ENCODE measurements at places on chromosomes 5 and 9.
A peak's percentile ranks its signal among the peaks of the same experiment; 100 is the strongest.

GRCh38 chr5:169576181-169576598 is 7.4 kb upstream of the SPDL1 start:
- DNase-seq: no peak

GRCh38 chr5:98656125-98656795 is 117.2 kb upstream of the RGMB start:
- DNase-seq: no peak

DNA sequence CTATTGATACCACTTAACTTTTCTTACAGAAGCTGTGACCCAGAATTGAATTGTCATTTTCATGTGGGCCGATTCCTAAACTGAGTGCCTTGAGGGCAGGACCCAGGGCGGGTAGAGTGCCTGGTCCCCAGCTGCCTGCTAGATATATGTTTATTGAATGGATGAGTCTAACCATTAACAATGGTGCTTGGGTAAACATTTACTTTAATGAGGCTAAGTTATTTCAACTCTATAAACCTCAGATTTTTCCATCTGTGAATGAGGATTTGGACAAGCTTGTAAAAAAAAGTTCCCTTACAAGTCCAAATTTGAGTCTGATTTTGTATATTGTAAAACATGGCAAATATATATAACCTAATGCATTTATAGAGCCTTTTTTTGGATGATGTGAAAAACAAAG is 181.8 kb upstream of the ELL2 start:
- DNase-seq: no peak

GRCh38 chr5:142561029-142561428 is 124.9 kb downstream of the FGF1 start:
- no peak for DNase-seq

DNA sequence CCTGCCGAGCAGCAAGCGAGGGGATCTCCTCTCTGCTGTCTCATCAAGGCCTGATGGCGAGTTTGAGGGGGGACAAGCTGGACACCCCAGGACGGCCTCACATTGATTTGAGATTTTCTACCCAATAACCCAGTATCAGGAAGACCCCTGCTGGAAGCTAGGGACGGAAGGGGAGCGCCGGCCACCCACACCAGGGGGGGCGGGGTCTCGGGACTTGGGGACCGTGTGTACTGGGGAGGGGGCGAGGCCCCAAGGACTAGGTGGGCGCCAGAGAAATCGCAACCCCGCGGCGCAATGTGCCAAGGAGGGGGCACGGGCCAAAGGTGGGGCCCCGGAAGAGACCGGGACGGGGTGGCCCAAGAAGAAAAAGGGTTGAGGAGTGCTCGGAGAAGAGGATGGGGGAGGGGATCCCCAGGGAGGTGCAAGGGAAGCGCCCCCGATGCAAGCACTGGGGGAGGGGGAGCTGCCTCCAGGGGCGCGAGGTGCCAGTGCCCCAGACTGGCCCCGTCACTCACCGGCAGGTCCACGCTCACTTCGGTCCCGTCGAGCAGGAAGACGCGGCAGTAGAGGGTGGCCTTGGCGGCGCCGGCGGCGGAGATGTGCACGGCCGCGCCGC is 1.1 kb downstream of the EPB41L4B start:
- DNase-seq: peak; percentile 44

- peak; percentile 5 for DNase-seq
Observed at GRCh38 chr5:55308254-55308836, 556 bp downstream of the MTREX start.

- DNase-seq: no peak
Observed at GRCh38 chr5:123104607-123105006, 15.6 kb downstream of the PRDM6 start.

DNA sequence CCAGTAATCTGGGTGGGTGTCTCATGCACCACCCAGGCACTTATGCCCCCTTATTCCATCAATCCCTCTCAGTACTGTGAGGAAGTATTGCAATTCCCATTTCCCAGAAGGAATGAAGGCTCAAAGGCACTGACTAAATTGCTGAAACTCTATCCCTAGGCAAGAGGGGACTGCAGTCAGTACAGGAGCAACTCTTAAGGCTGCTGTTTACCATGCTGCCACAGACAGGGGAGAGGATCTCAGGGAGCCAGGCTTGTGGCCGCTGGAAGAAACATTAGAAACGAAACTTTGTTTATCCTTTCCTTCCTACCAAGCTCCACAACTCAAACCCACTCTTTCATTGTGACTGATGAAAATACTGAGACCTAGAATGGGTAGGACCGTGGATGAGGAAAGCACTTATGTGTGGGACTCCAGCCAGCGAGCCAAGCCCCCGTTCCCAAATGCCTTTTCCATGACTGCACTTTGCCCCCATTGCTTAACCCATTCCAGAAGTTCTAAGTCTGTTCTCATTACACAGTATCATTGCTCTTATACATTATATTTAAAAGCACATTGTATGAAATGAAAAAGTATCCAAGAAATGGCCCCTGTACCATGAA is 54.3 kb downstream of the TLE1 start:
- DNase-seq: no peak

DNA sequence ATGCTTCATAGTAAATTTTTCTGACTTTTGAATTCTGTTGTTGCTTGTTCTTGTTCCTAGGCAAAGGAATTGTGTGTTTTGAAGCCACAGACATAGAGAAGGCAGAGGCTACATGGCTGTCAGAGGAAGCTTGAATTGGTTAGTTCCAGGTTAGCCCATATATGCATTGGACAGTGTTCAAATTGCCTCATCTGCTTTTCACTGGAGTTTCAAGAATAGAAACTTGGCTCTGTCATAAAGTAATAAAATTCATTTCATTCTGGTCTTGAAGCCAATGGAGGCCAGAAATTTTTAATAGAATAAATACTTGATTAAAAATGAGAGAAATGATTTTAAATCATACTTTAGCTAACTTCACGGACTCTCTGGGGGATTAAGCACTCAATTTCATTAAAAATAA is 178.0 kb downstream of the YIPF5 start:
- DNase-seq: no peak

GRCh38 chr5:73221161-73221560 is 48.2 kb downstream of the TMEM174 start:
- DNase-seq: no peak

- no peak for DNase-seq
Observed at GRCh38 chr9:111405701-111406100, 75.7 kb upstream of the OR2K2 start.

GRCh38 chr5:73233461-73234203 is 60.6 kb downstream of the TMEM174 start:
- peak; percentile 55 for DNase-seq

DNA sequence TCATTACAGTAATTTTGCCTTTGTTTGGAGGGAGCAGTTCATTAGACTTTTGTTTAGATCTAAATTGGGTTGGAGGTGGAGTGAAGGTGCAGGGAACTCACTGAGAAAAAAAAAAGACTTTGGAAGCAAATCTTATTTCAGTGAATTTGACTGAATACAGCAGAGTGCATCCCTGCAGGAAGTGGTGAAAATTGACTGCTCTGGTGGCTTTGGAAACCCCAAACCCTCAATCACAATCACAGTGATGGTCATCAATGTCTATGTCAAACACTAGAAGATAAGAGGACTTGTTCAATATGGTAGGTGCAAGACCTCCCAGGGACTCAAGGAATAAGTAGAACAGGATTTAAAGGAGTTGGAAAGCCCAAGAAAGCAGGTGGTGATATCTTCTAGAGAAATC is 76.0 kb upstream of the RASA1 start:
- DNase-seq: no peak

- no peak for DNase-seq
Observed at GRCh38 chr5:137582218-137582617, 83.1 kb upstream of the SPOCK1 start.

DNA sequence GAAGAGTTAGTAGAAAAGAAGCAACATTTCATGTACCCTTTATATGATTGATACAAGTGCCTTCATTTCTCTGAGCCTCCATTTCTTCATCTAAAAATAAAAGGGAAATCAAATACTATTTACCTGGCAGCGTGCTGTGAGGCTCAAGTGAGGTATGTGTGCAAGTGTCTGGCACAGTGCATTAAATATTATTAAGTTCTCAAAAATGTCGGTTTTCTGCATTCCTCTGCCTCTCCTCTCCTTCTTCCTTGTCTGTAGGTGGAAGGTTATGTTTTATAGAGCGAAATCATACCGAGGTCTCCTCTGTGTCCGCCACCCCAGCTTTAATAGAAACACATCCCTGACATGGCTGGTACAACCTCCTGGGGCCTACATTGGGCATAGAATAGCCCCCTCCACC is 93.0 kb downstream of the FGF18 start:
- no peak for DNase-seq

GRCh38 chr9:130660683-130661450 is 3.5 kb upstream of the PRDM12 start:
- DNase-seq: peak; percentile 67

DNA sequence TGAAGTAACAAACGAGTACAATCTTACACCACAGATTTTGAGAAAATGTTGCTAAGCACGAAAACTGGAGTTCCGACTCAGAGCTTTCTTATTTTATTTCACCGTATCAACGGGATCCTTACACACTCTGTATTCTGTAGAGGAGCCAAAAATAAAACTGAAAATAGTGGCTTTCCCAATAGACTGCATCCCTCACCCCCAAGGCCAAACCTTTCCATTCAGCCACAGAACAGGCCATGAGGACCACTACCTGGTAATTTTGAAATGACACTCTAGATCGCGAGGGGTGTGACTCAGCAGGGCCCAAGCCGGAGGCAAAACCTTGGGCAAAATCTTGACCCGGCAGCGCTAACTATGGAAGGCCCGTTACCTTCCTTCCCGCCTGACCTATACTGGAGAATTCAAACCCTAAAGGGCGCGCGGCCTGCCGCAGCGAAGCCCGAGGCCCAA is 432 bp downstream of the HSPA9 start:
- no peak for DNase-seq

DNA sequence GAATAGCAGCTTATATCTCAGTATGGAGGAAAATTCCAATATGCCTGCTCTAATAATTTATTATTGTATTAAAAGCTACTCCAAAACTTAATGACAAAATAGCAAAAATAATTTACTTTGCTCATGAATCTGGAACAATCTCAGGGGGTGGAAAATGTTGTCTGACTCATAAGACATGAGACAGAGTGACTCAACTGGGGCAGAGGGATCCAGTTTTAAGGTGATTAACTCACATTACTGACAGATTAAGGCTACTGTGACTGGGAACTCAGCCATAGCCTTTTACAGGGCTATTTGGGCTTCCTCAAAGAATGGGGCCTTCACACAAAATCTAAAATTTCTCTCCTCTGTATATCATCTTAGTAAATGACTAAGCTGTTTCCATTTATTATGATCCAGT is 1172.9 kb downstream of the CDH12 start:
- DNase-seq: no peak

DNA sequence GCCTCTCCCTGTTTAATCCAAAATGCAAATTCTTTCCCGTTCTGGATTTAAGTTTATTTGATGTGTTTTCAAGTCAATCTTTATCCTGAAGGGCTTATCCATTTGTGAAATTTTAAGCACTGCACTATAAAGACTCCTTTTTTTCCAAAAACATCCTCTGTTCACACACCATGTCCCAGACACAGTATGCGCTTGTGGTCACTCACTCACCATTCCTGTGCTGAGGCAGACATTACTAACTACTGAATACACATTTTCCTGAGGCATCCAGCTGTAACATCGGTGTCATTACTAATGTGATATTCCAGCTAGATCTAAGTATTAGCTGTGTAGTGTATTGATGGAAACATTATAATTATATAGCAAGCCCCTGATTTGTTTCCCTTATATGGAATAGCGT is 298.4 kb downstream of the KCTD16 start:
- DNase-seq: no peak

GRCh38 chr5:173324115-173325001 is 3.9 kb downstream of the STC2 start:
- DNase-seq: peak; percentile 48

GRCh38 chr5:151595411-151595826 is 4.3 kb upstream of the FAT2 start:
- DNase-seq: no peak

GRCh38 chr5:142508591-142508990 is 177.3 kb downstream of the FGF1 start:
- no peak for DNase-seq

- no peak for DNase-seq
Observed at GRCh38 chr9:31445960-31446359, 938.5 kb upstream of the ACO1 start.

DNA sequence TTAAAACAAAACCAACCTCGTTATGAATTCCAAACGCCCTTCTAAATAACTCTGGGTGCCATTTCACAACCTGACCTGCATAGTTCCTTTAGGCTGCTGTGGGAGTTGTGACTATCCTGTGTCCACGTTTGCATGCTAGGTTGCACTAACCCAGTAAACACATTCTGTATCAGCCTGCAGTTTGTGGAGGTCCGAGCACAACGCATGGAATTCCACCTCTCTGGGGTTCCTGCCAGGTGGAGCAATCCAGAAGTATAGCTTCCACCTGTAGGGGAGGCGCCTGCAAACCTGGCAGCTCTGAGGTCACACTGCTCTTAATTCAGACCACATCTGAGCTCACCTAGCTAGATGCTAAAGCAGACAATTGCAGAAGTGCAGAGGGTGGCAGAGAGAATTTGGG is 57.2 kb downstream of the MARCHF3 start:
- DNase-seq: no peak

DNA sequence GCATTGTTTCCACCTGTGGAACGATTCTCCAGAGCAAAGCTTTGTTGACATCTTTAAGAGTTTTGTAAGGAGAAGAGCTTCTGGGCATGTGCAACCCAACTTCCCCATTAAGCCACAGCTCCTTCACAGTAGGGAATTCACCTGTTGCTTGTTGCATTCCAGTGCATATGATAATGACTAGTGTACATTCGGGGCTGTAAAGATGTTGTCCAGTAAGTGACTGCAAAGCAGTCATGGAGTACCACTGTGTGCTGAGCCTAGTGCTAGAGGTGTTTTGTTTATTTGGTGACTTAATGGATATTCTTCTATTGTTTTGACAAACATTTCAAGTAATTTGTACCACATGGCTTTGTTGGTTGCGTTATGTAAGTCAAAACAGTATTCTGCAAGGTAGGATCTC is 12.8 kb downstream of the UGCG start:
- no peak for DNase-seq

DNA sequence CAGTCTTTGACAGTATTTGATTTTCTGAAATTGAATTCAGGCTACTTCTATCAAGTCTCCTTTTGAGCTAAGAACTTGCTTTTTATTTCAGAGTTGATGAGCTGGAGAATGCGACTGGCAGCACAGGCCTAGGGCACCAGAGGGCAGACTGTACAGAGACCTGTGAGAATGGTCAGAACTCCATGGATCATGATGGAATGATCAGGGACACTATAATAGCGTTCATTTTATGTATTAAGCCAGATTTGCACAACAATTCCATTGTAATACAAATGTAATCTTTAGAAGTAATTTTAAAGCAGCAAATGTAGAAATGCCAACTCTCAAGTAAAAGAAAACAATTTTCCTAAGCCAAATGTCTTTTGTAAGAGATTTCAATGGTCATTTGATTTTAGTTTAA is 902.4 kb downstream of the NR2F1-AS1 start:
- no peak for DNase-seq

- DNase-seq: no peak
Observed at GRCh38 chr5:111227801-111228200, 3.6 kb downstream of the CAMK4 start.

GRCh38 chr5:174599992-174600391 is 124.4 kb upstream of the MSX2 start:
- no peak for DNase-seq

GRCh38 chr5:178238711-178239592 is 6.3 kb upstream of the PHYKPL start:
- no peak for DNase-seq

- DNase-seq: no peak
Observed at GRCh38 chr5:137450759-137451158, 48.4 kb downstream of the SPOCK1 start.
